Right renal cortex interstitium (tissue), 3 donors: ENCODE measurements at places on chromosomes 4 and X. TPM values are rescaled to one million over a fixed set of nuclear protein-coding genes. Genes with fewer than 3 reads are reported as not detected.

Gene CFAP47
- polyA plus RNA-seq = 0.52 TPM

GRCh38 chr4:53919535-53919934 is 144.9 kb downstream of the CHIC2 start:
- no peak for DNase-seq

DNA sequence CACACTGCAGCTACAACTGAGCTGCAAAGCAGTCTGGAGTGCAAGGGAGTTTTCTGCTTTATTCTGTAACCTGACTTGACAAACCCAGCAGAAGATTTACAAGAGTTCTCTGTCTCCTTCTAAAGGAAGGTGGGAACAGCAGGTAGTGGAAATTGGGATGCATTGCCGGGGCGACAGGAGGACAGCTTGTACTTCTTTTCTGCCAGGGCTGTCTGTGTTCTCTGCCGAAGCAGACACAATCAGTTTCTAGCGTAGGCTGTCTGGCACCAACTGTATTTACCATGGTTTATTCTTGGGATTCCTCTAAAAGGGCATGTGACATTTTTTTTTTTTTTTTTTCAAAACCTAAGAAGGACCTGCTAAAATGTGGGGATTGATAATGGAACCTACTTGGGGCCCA is 190.8 kb upstream of the GK2 start:
- no peak for DNase-seq

Gene SLC10A4
- polyA plus RNA-seq = 0.22 TPM

Gene AWAT2
- polyA plus RNA-seq = not detected

DNA sequence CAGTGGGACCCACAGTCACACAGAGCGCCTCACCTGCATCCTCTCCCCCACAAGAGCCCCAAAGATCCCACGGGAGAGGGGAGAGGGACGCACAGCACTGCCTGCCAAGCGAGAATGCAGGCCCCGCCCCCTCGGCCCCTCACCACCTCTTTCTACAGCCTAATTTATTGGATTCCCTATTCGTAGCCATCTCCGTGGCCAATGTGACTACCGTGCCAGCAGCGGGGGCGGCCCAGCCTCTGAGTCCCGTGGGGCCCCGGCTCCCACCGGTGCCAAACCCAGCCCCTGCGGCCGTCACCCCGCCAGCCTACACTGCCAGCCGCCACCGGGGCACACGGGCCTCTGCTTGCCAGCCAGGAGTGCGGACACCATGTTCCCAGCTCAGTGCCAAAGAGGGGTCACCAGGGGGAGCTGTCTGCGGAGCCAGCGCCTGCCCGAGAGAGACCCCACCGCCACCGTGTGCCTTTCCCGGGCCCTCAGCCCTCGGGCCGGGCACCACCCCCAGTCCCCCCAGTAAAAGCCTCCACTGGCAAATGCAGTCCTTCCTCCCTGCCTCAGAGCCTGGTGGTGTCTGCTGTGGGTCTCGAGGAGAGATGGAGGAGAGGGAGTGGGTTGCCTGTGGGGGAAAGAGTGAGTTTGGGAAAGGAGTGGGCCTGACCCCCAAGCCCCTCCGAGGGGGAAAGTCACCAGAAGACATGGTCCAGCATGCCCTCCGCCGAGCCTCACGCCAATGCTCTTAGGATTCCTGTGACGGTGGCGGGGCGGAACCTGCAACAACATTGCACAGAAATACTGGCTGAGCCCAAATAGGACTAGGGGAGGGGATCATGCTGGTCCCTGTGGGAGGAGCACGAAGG is 19.6 kb upstream of the PLXNB3 start:
- no peak for DNase-seq

Gene RENBP
- 13.9 TPM for polyA plus RNA-seq

Gene SLITRK2
- 1.3 TPM for polyA plus RNA-seq

- no peak for DNase-seq
Measured at GRCh38 chr4:183831026-183831446, 74.1 kb upstream of the STOX2 start.

DNA sequence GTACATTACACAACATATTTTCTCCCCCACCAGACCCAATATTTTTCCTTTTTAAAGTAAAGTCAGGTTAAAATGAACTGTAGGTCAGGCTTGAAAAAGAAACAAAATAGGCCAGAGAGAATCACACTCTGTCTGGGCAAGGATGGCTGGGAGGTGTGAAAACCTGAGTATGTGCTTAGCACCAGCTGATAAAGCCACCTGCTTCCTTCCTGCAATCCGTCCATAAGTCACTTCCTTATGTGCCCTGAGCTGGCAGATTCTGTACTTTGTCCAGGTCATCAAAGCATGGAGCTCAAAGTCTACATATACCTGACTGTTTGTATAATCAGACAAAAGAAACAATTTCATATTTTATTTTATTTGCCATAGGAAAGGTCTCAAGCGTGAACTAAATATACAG is 37.7 kb downstream of the ANTXR2 start:
- no peak for DNase-seq

DNA sequence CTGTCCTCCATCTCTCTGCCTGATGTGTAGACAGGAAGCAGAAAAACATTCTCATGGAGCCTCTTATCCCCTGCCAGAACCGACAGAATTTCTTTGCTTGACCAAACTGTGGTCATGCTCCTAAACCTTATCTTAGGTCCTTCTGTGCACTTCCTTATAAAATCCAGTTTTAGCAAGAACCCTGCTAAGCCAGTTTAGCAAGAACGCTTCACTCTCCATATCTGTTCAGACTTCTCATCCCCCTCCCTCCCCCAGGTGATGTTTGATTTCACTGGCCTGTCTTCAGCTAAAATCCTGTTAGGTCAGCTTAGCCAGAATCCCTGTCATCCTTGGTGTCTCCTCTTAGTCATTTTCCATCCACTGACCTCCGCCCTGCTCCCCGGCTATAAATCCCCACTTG is 1130.9 kb upstream of the PRKX start:
- no peak for DNase-seq

GRCh38 chr4:157172011-157172410 is 48.5 kb upstream of the GRIA2 start:
- DNase-seq = no peak

DNA sequence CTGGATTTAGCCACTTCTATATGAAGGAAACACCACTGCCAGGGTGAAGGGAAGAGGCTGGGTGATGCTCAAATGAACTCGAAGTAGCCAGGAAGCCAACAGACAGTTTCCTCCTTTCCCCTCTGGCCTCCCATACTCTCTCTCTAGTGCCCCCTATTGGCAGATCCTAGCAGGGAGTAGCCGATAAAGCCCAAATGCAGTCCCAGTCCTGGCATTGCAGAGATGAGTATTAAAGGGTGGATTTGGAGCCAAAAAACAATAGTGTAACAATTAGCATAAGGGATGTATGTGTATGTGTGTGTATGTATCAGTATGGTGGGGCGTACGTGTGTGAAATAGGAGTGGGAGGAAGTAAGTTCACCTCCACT is 213.8 kb upstream of the LDB2 start:
- DNase-seq = no peak

DNA sequence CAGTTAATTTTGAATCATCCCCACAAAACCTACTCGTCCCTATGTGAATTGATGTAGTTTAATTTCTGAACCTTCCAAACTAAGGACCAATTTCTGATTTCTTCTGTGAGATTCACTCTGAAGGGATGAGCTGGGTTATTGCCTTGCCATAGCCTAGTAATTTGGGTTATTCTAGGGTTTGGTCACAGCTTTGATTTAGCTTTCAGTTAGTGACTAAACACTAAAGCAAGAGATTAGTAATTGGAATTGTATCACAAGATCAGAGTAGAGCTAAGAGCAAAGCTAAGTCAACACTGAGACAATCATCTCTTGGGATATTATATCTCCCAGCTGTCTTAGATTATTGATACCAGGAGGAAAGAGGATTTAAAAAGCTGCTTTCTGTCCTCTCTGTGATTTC is 588.0 kb downstream of the CCSER1 start:
- DNase-seq = no peak

DNA sequence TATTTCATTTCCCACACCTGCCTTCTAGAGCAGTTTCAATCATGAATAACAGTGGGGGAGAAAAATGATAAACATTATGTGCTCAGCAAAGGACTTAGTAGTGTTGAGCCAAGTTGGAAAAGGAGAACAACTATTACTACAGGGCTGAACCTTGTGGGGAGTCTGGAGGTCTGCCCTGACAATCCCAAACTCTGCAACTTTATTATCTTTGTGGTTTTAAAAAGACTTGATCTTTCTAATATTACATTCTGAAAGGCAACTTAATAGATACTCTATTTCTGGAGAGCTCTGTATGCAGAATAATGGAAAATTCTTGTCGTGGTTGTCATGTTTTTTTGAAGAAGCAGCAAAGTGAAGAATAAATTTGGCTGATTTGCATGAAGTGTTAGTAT is 116.1 kb downstream of the SPCS3 start:
- DNase-seq = no peak

DNA sequence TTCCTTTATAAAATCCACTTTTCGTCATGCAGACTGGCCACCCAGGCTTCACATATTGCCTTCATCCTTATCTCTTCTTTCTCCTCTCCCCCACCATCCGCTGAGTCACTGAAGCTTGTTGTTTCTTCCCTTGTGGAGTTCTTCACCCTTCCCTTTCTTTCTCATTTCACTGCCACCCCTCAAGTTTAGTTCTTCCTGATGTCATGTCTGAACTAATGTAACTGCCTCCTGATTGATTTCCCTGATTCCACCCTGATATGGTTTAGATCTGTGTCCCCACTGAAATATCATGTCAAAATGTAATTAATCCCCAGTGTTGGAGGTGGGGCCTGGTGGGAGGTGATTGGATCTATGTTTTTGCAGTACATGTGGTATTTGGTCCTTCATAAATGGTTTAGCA is 151.4 kb downstream of the CPEB2 start:
- no peak for DNase-seq

DNA sequence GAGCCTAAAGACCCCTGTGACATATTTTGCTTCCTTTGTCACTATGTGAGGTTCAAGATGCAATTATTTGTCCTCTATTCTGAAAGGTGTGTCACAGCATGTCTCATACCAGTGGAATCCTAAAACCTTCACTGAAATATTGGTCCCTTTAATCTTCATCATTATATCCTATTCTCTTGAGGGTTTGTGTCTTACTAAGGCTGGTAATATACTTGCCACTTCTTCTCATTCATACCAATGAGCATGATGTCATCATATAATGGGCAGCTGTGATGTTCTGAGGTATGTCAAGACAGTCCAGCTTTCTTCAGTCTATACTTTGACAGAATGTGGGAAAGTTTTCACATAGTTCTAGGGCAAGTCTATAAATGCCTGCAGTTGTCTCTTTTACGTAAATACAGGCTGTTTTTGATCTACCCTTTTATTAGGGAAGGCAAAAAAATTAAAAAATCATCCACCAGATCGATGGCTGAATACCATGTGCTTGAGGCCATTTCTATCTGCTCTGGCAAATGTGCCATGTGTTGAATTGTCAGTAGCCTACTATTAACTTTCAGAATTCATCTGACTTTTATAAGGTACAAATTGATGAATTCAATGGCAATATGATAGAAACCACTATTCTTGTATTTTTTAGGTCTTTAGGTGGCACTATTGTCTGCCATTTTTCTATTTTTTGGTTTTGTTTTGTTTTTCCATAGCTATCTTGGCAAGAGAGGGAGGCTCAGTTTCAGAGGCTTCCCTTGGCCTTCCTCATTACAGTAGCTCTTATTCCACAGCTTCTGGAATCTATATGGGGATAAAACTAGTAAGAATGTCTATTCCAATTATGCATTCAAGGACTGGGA is 209.0 kb downstream of the PPARGC1A start:
- no peak for DNase-seq

Gene RPGR
- 13.8 TPM for polyA plus RNA-seq

- DNase-seq = no peak
Measured at GRCh38 chr4:16887887-16888286, 10.6 kb downstream of the LDB2 start.
